ENCODE measurements at places on chromosomes 5 and 9.
A peak's percentile ranks its signal among the peaks of the same experiment; 100 is the strongest.

- peak; percentile 85 for DNase-seq
These were observed 47.4 kb downstream of the P4HA2 start for GRCh38 chr5:132180134-132180745.

- DNase-seq: no peak
These were observed 101.2 kb downstream of the DNAH5 start for GRCh38 chr5:13843175-13843846.

GRCh38 chr9:4548811-4549725, 58.8 kb downstream of the SLC1A1 start:
- DNase-seq: peak; percentile 3

- no peak for DNase-seq
These were observed 18.3 kb upstream of the IL9 start for GRCh38 chr5:135913713-135914626.

DNA sequence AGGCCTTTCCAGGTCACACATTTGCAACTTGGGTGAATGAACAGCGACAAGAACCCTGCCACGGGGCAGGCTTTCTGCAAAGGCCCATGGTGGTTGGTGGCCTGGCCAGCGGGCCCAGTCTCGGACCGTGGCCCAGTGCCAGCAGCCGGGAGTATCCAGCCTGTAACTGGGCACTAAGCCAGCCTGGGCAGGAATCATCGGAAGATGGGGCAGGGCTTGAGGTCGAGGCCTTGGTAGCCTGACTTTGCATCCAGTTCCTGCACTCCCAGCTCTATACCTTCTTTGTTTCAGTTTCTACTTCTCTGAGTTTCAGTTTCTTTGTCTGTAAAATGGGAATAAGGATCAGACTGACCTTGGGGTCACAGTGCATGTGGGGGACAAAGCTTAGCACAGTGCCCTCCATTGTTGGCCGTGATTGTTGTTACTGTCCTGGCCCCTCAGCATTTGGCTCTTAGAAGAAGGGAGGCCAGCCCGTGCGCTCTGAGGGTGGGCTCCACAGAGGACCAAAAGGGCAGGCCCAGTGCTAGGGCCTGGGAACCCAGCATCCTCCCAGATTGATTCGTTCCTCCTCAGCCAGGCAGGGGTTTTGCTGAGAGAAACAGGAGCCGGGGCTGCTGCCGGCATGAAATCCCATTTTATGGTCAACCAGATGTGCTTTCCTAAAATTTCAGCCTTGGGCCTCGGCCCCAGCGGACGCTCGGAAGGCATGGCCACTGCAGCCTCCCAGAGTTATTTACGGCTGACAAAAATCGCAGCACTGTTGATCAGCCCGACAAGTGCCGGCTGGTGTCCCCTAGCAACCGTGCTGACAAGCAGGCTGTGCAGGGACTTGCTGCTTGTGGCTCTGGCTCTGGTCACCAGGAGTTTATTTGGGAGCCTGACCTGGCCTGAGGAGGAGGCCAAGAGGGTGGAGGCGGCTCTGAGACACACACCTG, 43.6 kb downstream of the JADE2 start:
- no peak for DNase-seq

GRCh38 chr9:116382053-116382452, 228.5 kb downstream of the PAPPA start:
- DNase-seq: no peak

DNA sequence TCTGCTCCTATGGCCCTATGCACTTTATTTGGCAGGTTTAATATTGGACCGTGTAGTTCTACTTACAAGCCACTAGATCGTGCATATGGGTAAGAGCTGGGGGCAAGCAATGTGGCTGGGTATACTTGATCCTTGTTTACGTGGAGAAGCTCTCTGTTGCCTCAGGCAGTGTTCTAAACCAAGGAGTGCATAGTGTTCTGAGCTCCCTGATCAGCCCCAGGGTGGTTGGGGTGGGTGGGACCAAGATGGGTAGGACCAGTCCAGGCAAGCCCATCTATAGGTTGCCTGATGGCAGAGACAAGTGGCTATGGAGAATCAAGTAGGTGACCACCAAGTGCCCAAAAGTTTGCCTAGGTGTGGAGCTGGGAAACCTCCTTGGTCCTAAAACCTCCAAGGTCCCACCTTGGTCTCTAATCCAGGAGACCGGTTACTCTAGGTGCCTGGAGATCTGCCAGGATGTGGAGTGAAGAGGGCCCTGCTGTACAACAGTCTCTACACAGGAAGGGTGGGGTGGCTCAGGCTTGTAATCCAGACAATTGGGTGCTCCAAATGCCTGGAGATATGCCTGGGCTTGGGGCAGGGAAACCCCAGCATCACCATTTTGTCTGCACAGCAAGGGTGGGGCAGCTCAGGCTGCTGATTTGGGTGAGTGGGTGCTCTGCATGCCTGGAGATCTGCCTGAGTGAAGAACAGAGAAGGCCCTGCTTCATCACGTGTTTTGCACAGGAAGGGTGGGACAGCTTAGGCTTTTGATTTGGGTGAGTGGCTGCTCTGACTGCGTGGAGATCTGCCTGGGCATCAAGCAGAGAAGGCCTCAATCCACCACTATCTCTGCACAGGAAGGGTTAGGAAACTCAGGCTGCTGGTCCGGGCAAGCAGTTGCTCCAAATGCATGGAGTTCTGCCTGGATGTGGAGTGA, 659.8 kb downstream of the TLE4 start:
- DNase-seq: no peak

DNA sequence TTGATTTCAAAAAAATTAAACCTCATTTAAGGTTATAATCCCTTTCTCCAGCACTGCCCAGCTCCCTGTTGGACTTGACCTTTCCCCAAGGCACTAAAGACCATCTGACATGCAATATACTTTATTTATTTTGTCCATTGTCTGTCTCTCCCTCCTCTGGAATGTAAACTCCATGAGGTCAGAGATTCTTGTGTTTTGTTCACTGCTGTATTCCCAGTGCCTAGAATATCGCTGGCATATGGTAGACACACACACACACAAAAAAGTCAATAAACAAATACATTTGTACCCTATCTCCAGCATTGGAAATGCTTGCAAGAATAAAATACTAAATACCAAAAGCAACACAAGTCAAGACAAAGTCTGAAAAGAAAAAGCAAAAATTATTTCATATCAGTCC, 17.3 kb upstream of the ARSB start:
- no peak for DNase-seq

GRCh38 chr5:110371011-110371724, 355.3 kb downstream of the TMEM232 start:
- DNase-seq: no peak

GRCh38 chr5:179374506-179375235, 29.4 kb upstream of the ADAMTS2 start:
- DNase-seq: no peak

- DNase-seq: peak; percentile 91
These were observed 535.7 kb upstream of the ACO1 start for GRCh38 chr9:31848505-31849285.

DNA sequence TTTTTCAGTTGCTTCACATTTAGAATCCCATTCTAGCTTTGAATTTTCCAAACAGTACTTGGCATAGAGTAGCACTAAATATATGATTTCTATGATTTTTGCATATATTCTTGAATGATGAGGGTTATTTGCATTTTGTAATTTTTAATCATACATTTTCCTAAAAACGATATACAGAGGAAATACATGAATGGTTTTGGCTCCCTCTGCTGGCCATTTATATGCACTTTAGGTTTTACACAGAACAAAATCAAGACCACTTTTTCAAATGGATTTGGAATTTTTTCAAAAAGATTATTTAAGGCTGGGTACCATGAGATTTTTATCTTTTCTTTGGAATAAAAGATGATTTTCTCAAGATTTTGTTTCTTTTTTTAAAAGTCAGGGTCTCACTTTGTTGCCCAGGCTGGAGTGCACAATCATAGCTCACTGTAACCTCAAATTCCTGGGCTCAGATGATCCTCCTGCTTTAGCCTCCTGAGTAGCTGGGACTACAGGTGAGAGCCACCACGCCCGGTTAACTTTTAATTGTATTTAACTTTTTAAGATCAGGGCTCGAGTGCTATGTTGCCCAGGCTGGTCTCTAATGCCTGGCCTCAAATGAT, 16.7 kb upstream of the COMMD10 start:
- DNase-seq: peak; percentile 74

DNA sequence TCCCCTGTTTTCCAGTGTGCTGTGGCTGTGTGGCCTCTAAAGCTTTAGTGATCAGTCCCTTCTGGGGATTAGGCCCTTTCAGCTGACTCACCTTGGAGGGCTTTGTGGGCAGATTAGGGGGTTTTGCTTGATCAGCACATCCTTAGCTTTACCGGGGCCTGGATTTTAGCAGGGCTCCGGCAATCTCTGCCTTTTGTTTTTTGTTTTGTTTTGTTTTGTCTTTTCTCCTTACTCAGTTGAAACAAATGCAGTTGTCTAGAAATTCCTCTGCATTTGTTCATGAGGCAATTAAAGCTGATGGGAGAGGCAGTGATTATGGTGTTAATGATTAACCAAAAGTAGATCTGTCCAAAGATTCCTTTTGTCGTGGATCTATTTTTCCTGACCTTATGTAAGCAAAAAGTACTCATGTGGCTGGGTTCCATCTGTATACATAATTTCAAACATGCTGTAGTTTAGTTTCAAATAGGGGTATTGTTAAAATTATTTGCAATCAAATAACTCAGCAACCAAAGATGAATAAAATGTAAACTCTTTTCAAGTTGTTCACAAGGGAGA, 5.2 kb upstream of the TDRD7 start:
- peak; percentile 69 for DNase-seq

DNA sequence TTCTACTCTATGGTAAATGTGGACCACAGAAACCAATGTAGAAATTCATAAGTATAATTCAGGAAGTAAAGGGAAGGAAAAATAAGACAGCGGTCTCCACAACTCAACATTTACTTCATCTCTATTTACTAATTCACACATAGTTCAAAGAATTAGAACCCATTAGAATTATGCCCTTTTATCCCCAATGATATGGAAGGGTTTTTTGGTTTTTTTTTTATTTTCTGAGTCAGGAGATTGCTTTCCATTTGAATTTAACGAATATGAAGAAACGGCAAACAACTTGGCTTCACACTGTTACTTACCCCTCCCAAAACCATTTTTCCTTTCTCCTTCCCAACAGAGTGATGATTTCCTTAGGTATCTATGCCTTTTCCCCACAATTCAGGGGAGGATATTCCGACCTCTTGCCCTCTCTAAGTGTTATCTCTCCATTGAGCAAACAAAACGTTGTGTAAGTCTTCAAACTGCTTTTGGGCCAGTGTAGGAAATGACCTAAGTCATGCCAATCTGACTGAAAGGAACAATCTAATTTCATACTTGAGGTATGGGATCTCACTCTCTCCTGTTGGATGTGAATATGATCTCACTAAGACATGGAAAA, 72.0 kb downstream of the CETN3 start:
- DNase-seq: no peak

DNA sequence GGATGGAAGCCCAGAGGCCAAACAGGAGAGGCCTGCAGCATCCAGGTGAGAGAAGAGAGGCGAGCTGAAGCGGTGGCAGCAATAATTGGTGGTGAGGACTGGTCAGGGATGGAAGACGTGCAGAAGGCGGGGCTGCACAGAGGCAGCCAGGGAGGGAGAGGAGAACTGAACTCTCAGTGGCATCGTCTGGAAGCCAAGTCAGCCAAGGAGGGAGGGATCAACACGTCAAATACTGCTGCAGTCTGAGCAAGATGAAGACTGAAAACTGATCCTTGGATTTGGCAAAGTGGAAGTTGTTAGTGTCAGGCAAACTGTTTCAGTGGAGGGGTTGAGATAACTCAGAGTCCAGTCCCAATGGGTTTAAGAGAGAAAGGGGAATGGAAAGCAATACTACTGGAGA, 145.4 kb downstream of the CDK5RAP2 start:
- DNase-seq: no peak

- no peak for DNase-seq
These were observed 89.6 kb downstream of the SPRY4 start for GRCh38 chr5:142235050-142235797.

DNA sequence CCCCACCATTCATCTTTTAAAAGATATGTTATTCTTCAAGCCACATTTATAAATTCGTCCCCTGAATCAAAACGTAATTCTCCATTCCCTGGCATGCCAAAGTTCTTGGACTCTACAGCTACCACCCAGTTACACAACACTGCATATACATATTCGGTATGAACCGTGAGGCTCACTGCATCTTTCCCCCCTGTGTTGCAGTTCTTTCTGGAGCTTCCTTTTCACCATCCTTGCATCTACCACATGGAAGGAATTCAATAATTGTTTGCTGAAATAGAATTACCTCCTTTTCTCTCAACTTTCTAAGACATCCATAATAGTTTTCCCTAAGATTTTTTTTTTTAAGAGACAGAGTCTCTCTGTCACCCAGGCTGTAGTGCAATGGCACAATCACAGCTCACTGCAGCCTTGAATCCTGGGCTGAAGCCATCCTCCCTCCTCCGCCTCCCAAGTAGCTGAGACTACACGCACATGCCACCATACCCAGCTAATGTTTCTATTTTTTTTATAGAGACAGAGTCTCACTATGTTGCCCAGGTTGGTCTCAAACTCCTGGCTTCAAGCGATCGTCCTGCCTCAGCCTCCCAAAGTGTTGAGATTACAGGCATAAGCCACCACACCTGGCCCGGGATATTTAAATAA, 3.3 kb downstream of the LPAR1 start:
- DNase-seq: no peak

- peak; percentile 43 for DNase-seq
These were observed 836 bp downstream of the PCSK5 start for GRCh38 chr9:75891277-75891741.

GRCh38 chr9:9598723-9599122, 1014.1 kb downstream of the PTPRD start:
- DNase-seq: peak; percentile 40

Data from DMS53 (cell line).